ENCODE measurements at places on chromosomes 11 and 22. TPM values are rescaled to one million over a fixed set of nuclear protein-coding genes. Genes with fewer than 3 reads are reported as not detected.

The C11orf91 gene
- not detected for total RNA-seq

The RAG2 gene
- total RNA-seq: not detected

The CD6 gene
- 201 TPM for total RNA-seq

The UPK2 gene
- 2.2 TPM for total RNA-seq

The ELP4 gene
- 21.1 TPM for total RNA-seq

The MS4A3 gene
- not detected for total RNA-seq

The CD3G gene
- 116 TPM for total RNA-seq

The SULT4A1 gene
- not detected for total RNA-seq

The NPTXR gene
- 0.83 TPM for total RNA-seq

The B4GALNT4 gene
- total RNA-seq: 1.5 TPM

GRCh38 chr22:28183078-28183860 lies 264.2 kb upstream of the PITPNB start:
- DNase-seq: no peak

- DNase-seq: no peak
These were observed 501.1 kb downstream of the BRD1 start for GRCh38 chr22:49326558-49326957.

DNA sequence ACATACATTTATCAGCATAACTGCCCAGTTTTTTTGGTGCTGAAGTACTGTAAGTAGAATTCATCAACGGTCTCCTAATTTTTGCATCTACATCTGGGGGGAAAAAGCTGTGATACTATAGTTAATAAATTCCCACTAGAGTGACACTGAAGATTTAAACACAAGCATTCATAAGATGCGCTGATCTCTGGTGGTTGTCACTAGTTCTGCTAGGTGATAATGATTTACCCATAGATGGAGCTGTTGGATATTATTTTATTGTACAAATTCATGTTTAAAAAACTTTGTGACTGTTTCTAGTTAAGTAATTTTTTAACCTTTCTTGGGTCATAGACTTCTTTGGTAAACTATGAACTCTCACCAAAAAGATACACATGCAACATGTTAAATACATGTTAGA lies 106.6 kb downstream of the EMSY start:
- DNase-seq: no peak

DNA sequence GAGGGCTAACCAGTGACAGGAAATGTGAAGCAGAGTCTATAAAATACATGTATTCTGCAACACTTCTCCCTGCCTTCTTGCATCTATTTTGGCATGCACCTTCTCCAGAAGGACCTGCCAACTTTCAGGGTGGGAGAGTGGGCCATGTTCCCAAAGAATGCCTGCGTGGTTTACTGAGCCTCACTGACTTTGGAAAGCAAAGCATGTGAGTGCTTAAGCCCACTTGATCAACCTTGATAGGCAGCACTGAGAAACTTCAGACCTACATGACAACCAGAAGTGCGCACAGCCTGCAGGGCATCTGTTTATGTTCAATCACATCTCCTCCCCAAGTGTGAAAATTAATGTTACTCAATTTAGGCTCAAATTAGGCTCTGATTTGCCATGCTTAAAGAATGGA lies 69.2 kb downstream of the AMOTL1 start:
- no peak for DNase-seq

- DNase-seq: no peak
These were observed 52.1 kb upstream of the RASD2 start for GRCh38 chr22:35488513-35488912.

GRCh38 chr11:75547617-75548058 lies 14.4 kb upstream of the SERPINH1 start:
- peak; percentile 66 for DNase-seq

DNA sequence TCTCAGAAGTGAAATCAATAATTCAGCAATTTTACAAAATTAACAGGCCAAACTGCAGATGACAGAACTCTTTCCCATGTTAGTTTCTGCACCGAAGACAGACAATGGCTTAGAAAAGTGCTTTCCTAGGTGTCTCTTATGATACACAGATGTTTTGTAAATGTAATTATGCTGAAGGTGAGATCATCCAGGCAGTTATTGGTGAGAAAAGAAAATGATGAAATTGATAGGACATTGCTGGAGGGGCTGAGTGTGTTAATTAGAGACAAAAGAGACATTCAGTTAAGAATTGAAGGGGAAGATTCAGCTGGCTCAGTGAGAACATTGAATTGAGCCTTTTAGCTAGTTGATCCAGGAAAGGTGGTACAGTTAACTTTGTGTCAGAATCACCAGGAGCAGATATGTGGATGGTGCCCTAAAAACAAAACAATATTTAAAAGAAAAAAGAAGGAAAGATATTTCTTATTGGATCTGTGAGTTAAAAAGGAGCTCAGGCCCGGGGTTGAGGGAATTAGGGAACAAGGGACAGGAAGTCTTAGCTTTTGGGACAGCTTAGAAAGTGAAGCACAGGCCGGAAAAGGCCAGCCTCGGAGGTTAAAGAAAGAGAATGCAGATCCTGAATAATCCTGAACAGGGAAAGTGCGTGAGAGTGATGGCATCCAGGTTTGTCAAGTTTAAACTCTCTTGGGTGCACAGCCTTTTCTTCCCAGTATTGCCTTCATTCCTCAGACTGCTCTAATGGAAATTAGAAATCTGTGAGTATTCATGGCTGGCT lies 16.9 kb downstream of the ARHGAP42 start:
- DNase-seq: no peak

DNA sequence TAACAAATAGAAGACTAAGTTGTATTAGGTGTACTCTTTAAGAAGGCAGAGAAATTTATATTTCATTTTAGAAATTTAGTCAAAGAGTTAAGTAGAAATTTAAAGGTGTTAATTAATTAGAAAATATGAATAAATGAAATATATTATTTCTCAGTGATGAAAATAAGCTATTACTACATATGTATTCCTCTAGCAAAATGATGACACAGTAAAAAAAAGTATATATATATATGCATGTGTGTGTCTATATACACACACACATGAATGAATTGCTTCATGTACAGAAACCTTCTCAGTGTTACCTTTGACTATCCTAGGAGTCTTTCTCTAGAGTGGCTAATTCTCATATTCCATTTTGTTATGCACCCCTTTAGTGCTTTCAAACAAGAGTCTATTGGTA lies 7.7 kb downstream of the RNF141 start:
- no peak for DNase-seq

DNA sequence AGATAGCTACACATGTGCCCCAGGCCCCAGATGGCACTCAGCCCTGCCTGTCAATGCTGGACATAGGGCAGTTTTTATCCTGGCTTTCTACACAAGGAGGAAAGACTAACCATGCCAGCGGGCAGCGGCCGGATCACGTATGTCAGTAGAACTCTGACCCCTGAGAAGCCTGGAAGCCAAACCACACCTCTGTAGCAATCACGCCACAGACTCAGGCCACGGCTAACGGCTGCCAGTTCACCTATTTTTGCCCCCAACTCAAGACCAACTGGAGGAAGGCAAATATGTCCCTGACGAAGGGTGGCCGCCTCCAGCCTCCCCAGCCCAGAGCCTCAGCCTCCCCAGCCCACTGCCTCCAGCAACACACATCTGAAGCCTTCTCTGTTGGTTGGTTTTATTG lies 7.2 kb upstream of the CD81 start:
- no peak for DNase-seq

DNA sequence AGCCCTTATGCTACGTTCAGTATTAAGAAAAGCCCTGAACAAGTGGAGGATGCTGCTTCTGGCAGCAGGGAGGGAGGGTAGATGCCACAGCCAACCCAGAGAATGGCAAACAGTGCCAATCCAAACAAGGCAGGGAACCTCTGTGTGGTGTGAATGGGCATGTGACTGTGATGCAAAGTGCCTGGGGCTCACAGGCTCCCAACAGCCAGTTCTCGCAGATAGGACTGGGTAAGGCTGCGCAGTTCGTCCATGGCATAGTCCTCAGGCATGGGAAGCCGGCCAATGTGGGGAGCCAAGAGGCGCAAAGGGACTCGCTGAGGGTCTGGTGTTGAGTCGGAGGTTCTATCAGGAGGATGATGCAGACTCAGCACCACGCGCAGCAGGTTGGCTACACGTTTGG lies 4.8 kb upstream of the CHRNA10 start:
- DNase-seq: no peak

DNA sequence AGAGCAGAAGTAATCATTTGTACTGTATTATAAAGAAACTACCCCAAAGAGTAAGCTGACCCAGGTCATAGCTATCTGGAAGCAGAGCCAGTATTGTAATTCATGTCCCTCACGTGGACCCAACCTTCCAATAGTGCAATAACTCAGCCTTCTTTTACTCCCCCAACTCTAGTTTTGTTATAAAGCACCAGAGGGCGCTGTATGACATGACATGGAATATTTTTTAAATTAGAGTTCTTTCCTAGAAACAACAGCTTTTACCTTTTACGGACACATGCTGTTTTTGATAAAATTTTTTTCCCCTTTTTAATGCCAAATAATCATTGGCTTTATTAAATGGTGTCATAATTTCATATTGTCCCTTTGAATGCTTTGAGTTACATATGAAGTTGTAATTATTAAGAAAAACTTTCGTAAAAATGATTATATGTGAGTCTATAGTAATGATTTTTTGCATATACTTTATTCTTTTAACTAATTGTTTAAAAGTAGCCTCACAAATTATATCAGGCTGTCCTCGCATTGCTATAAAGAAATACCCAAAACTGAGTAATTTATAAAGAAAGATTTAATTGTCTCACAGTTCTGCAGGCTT lies 76.9 kb downstream of the DKK3 start:
- DNase-seq: peak; percentile 24

DNA sequence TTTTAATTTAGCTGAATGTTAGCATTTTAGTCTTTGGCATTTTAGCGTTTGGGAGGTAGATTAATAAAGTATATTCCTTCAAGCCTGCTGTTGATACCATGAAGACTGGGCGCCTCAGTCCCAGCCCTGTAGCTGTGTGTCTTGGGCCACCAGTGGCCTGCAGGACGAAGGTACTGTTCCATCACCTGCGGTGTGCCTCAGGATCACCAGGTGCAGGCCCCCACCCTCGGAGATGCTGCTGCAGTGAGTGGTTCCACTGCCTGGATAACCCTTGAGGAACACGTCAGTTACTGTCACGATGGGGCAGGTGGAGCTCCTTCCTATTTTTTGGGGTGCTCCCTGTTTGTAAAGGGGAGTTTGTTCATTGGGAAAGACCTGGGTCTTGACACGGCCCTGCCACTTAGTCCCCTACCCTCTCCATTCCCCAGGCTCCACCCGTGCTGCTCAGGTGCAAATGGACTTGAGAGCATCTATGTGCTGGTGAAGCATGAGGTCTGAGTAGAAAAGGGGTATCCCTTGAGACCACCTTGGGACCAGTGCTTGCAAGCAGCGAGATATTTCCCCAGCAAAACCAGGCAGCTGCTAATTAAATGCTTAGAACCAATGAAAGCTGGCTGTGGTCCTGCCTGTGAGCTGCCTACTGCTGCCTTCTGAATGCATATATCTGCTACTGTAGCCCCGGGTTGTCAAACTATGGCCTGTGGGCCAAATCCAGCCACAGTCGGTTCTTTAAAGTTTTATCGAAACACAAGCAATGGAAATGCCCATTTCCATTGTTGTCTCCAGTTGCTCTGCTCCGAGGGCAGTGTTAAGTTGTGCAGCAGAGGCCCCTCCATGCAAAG lies 28.7 kb downstream of the INCENP start:
- DNase-seq: no peak

DNA sequence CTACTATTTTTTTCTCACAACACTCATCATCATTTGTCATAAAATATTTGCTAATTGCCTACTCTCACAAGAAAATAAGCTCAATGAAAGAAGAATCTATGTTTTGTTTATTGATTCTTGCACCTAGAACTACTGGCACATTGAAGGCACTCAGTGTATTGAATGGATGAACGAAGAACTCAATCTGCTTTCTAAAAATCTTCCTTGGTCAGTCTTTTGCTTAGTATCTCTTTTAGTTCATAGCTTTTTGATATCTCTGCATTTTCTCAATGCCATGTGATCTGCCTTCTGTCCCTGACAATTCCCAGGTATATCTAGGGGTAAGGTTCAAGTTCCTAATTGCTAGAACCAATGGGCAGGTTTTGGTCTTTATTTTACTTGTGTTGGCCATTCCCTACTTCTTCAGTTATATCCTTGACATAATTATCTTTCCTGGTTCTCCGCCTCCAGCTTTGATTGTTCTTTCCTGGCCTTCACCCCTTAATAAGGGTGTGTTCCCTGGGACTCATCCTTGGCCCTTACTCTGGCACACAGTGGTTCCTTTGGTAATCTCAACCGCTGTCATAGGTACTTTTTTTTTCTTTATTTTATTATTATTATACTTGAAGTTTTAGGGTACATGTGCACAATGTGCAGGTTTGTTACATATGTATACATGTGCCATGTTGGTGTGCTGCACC lies 96.4 kb downstream of the CCDC83 start:
- DNase-seq: no peak

DNA sequence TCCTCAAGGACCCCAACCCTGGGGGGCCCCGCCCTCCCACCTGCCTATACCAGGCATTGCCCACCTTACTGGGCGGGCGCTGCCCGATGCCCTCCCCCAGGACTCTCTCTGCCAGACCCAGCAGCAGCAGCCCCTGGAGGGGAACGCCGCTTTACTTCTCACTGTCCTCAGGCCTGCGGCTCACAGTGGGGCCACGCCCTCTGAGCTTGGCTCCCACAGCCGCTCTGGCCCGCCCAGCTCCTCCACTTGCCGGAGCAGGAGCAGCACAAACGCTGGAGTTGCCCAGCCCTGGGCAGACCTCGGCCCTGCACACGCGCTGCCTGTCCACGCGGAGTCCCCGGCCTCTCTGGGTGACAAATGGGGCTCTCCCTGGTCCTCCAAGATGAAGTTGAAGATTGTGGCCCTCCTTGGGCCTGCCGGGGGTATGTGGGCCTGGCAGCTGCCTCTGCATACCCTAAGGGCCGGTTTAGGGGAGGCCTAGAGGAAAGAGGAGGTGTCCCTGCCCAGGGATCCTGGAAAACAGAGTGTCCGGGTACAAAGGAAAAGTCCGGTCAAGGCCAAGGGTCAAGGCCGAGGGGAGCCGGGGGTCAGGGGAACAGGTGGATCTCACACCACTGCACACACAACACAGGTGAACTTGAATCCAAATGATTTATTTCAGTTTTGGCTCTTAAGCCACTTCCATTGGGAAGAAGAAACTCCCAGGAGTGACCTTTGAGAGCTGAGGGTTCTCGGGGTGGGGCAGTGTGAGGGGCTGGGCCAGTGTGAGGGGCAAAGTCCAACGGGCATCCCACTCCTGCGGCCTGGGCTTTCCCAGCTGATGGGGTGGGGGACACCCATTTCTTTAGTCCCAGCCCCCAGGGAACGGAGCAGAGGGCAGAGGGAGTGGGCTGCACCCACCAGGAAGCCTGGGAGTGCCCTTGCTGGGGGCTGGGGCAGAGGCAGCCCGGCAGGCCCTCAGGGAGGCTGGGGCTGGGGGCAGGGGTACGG lies 674 bp upstream of the BAIAP2L2 start:
- no peak for DNase-seq

GRCh38 chr11:3892156-3892555 lies 36.7 kb downstream of the STIM1 start:
- no peak for DNase-seq
